Sciatic nerve (tissue), 2 donors: ENCODE measurements at places on chromosomes 1 and 21.

DNA sequence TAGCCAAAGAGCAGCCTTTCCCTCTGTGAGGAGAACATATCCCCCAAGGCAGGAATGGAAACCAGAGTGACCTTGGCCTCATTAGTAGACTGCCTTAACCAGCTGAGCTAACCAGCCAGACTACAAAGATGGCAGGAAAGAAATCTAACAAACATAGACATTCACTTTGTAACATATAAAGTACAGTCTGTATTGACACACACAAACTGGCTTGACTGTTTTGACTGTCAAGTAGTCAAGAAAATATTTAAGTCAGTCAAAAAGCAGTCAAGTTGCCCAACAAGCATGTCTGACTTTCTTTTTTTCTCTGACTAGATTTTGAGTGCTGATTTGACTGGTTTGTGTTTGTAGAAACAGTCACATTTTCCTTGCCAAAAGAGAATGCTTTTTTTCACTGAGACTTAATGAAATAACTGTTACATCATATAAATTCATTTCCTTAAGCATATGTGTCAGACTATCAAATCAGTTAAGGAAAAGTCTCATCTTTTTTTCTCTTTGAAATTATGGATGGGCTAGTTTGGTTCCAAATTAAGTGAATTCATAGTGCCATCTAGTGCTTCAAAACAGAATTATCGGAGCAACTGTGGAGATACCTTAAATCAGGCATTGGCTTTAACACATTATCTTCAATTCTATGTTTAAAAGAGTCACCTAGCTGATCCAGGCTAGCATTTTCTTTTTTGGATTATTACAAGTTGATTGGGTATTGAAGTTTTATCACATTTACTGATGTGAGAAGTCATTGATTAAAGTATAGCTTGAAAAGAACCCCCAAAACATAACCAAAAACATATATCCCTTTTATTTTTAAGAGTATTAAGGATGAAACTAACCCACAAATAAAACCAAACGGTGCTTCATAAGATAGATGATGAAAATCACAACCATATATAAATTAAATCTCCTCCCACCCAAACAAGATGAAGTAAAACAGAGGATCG lies 75.0 kb downstream of the ATP6V1G3 start:
- no peak for DNase-seq

GRCh38 chr1:109529881-109530456 lies 9.7 kb upstream of the GPR61 start:
- DNase-seq, result peak; percentile 50

GRCh38 chr21:45244799-45245340 lies 42.8 kb downstream of the POFUT2 start:
- DNase-seq, result no peak

DNA sequence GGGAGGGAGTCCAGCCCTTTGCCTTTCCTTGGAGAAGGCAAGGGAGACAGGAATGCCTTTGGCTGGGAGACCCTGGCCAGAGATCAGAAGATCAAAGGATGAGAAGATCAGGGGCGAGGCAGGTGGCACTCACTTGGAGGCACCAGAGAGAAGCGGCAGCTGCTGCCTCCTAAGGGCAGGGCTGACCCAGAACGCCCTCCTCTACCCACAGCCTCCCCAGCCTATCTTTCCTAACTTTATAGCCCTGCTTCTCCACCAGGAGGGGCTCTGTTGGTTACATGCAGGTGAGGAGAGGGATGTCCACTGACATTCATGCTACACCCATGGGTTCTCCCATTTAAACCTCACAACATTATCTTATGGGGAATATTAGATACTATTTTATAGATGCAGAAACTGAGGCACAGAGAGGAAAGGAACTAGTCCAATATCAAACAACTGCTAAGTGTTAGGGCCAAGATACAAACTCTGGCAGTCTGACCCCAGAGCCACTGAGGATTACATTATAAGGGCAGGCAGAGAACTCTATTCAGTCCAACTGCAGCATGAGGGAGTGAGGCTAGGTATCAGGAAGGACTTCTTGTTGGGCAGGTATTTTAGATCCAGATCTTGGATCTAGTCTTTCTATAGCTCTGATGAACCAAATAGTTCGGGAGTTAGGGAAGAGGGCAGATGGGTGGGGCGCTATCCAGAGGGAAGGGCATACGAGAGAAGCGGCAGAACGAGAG lies 19.9 kb downstream of the LGR6 start:
- DNase-seq, result no peak

DNA sequence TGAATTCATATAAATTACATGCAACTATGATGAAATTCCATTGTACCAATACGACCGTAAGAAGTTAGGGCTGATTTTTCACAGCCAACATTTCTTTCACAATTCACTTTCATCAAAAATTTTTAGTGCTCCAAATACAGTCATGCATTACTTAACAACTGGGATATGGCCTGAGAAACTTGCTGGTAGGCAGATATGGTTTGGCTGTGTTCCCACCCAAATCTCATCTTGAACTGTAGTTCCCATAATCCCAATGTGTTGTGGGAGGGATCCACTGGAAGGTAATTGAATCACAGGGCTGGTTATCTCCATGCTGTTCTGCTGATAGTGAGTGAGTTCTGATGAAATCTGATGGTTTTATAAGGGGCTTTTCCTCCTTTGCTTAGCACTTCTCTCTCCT lies 244.4 kb downstream of the AKT3 start:
- no peak for DNase-seq

GRCh38 chr1:245092638-245092976 lies 62.2 kb upstream of the KIF26B start:
- DNase-seq, result no peak

GRCh38 chr1:214354440-214355148 lies 73.6 kb downstream of the SMYD2 start:
- DNase-seq, result no peak

DNA sequence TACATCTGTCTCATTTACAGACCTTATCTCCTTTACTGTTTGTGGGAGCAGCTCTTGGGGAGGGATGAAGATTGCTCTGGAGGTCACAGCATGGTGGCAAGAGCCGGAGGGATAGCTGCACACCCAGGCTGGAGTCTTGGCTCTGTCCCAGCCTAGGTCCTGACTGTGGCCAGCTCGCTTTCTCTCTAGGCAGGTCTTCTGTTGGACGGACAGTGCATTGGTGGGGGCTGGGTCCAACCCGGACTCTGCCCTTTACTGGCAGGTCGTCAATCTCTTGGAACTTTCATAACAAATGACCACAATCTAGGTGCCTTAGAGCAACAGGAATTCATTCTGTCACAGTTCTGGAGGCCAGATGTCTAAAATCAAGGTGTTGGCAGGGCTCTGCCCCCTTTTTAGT lies 319.8 kb upstream of the C1orf174 start:
- no peak for DNase-seq

- no peak for DNase-seq
These were observed 434 bp downstream of the CLDN17 start for GRCh38 chr21:30166171-30166570.

DNA sequence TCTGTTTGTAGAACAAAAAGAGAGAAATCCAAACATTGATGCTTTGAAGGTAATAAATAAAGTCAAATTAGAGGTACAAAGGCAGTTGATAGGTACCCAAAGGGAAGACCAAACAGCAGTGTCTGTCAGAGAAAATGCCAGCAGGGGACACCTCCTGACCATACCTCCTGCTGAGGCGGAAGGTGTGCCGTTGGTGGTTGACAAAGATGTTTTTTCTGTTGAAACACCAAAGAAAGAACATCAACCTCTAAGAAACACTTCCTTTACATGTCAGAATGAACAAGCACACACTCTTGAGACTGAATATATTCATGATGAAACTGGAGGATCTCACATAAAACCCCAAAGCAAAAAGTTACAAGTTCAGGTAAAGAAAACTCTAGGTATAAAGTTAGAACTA lies 128.3 kb downstream of the MACF1 start:
- no peak for DNase-seq

- DNase-seq, result peak; percentile 92
These were observed at the start of gene IRF2BP2 for GRCh38 chr1:234610061-234610665. IRF2BP2 (minus strand) TSS chr1:234610178; CDS start chr1:234609494, 684 bp downstream.

- no peak for DNase-seq
These were observed 37.6 kb upstream of the KIRREL1 start for GRCh38 chr1:157955857-157956256.

DNA sequence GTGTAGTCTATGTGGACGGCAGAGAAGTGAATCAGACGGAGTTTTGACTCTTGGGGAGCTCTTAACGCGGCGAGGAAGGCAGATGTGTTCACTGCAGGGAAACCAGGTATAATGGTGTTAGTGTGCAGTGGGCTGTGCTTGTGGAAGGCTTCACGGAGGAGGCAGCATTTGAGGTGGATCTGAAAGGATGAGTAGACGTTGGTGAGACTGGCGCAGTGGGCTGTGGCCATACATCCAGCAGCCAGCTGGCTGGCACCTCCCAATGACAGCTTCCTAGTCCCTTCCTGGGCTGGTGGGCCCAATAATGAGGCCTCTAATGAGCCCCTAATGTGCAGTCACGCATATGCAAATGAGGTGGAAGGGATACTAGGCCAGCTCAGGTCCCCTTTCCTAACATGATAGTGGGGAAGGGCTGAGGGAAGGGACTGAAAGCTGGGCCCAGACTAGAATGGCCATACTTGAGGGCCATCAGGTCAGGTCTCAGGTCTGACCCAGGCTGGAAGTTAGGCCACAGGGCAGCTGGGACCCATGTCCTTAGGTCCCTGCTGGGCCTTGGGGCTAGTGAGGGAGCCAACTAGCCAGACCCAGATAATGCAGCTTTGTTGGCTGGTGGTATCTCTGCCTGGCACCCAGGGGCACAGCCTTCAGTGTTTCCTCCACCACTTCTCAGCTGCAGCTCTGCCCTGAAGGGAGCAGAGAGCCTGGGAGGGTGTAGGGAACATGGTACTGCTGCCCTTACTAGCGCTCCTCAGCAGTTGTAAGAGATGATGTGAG lies 3.8 kb downstream of the MAP7D1 start:
- no peak for DNase-seq

DNA sequence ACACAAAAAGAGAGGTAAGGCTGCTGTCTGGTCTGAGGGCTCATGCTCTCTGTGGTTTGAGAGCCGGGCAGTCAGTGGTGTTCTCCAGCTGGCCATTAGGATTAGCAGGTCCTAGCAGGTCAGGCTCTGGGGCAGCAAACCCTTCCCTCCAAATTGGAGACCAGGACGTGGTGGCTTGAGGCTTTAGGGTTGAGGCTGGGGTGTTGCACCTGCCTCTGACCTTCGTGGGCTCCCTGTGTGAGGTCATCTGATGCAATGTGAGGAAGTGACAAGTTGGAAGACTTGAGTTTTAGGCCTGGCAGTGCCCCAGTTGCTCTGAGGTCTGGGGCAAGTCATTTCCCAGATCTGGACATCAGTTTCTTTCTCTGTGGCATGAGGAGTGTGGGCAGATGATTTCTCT lies 24.4 kb downstream of the SZRD1 start:
- no peak for DNase-seq

DNA sequence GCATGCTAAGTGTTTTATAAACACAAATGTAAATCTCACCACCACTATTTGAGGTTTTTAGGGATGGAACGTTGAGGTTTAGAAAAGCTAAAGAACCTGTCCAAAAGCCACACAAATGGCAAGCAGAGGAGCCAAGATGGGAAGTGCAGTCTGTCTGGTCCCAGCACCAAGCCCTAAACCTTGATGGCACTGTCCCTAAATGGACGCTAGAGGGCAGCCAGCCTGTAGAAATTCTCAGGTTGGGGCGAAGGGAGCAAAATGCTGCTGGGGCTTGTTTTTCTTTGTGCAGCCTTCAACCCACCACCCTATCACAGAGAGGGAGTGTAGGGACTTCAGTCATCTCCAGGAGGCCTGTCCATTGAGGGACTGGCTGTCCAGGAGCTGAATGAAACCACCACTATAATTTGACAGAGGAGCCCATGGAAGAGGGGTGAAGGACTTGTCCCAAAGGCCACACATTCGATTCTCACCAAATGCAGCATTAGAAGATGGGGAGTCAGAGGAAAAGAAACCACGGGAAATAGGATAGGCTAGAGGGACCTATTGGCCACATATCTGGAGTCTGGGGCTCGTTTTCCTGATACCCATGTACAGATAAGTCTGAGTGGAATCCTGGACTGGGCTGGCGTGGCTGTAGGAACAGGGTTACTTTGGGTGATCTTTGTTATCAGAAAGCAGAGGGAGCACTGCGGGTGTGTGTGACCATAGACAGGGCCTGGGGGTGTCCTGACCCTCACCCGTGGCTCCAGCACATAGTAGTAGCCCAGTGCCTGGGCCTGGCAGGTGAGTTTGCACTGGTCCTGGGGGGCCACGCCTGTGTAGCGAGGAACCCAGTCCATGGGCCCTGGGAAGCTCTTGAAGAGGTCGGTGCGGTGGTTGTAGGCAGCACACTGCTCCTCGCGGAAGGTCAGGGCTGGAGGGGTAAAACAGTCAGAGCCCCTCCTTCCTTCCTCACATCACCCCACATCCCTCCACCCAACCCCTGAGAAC lies 6.1 kb downstream of the ADAMTS4 start:
- DNase-seq, result peak; percentile 82

GRCh38 chr1:228933753-228934152 lies 198.5 kb downstream of the RHOU start:
- no peak for DNase-seq

DNA sequence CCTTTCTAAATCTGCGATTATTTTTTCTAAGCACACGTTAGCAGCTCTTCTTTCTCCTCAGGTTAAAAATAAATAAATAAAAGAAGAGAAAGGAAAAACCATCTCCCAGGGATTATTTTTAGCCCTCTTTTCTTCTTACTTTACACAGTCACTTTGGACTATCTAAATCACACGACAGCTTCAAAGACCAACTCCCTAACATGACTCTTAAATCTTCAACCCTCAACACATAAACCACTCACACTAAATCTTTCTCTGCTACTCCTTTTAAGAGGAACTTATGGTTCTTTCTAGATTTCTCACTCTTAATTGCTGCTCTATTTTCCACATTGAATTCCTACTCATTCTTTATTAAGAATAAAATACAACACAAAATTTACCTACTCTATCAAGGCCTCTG lies 1095.0 kb upstream of the B3GALT2 start:
- no peak for DNase-seq

DNA sequence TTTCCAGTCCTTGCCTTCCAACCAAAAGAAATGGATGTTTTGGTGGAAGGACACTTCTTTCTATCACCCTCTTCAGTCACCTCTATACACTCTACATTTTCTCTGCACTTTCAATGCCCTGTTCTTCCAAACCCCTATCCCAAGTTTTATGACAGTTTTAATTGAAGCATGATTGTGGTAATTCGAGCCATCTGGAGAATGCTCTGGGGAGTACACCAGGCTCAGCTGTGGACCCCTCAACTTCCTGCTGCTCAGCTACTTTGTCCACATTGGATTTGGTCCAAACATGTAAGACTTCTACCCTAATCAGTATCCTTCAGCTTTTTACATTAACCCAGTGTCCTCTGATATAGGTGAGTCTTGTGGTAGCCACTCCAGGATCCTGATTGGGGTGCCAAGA lies 129.6 kb downstream of the SYT2 start:
- DNase-seq, result no peak

GRCh38 chr1:154780541-154780940 lies 89.5 kb downstream of the KCNN3 start:
- DNase-seq, result no peak

- no peak for DNase-seq
These were observed 1.2 kb downstream of the HSPG2 start for GRCh38 chr1:21935891-21936365.
